H54 (cell line): ENCODE measurements at places on chromosomes 2 and 18.

GRCh38 chr2:146659976-146660375 is 1184.9 kb upstream of the ACVR2A start:
- DNase-seq, result no peak

- DNase-seq, result no peak
Observed at GRCh38 chr18:68791801-68792200, 6.1 kb upstream of the CCDC102B start.

DNA sequence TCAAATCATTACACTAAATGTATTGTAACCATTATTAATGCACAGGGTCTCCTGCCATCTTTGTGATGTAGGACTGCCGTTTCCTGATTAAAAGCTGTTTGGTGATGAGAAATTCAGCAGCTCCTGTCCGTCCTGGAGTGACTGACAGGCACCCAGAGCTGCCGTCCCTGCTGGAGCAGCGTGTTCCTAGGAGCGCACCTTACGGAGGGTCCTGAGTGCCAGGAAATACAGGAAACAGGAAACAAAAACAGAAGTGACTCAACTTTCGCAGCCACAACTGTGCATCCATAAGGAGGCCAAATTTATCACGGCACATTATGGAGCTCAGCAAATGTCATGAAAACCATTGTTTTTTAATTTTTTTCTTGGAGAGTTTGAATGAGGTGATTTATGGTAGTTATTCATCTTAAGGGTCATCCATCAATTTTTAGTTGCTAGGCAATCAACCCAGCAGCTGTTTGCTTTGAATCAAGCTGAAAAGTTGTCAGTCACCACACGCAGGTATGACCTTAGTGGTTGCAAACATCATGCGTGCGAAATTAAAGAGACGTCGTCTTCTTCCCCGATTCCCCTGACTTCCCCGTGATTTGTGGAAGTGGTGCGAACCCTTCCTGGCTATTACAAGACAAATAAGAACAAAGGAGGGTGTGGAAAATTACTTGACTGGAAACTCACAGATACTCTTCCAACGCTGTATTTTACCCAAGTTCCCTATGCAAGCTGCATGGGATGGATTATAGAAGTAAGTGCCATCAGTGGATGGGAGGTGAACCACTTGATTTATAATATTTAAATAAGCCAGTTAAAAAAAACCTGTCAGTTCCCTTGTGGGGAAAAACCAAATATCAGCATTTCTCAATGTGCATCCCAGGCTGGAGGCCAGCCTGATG is 19.8 kb downstream of the TSHZ1 start:
- no peak for DNase-seq

- DNase-seq, result no peak
Observed at GRCh38 chr2:124201713-124202112, 176.6 kb downstream of the CNTNAP5 start.

DNA sequence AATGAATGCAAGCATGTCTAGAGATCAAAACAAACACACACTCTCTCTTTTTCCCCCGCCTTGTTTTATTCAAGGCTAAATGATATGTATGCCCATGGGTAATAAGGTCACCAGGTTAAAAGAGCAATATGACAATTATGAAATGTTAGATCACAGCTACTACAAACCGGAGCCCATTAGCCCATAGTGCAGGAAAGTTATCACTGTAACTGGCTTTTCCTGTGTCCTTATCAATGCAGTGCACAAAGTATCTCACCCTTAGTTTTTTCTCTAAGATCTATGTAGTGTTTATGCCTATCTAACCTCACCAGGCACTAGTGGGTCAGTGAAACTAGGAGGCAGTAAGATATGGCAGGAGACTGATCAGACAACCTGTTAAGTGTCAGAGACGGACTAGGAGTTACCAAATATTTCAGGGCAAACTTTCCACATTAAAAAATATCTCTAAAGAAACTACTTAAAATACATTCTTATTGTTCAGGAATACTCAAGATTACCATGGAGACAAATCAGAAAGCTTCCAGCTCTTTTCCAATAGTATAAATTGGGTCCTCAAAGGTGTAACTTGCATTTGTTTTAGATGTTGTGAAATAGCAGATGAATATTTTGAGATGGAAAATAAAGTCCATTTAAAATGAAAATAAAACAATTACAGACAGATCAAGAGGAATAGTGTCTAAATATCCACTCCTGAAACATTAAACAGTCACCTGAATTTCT is 282.2 kb downstream of the EXOC6B start:
- DNase-seq, result no peak

- DNase-seq, result peak; percentile 15
Observed at GRCh38 chr2:193583638-193584400, 1389.1 kb upstream of the TMEFF2 start.

GRCh38 chr2:181124497-181124896 is 144.1 kb downstream of the UBE2E3 start:
- no peak for DNase-seq

DNA sequence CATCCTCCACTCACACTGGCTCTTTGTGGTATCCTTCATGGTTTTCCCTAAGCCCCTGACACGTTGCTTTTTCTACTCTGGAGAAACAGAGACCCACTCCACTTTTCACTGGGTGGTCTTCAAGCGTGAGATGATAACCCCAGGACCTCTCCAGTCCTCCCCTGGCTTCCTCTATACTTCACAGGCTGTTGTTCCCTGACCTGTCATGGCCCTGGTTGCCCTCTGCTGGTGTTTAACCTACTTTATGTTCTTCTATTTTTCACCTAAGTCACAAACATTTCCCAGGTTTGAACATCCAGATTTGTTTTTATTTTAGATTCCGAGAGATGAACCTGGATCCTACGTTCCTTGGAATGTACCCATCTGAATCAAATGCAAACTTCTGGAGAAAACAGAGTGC is 84.5 kb downstream of the AOX1 start:
- DNase-seq, result no peak
